Activated CD8-positive, alpha-beta memory T cell treated with anti-CD3 and anti-CD28 coated beads, Interleukin-2, amount 50 U/mL, for 48 hours (primary cell): ENCODE measurements at places on chromosomes 7 and 10.
A peak's percentile ranks its signal among the peaks of the same experiment; 100 is the strongest.

DNA sequence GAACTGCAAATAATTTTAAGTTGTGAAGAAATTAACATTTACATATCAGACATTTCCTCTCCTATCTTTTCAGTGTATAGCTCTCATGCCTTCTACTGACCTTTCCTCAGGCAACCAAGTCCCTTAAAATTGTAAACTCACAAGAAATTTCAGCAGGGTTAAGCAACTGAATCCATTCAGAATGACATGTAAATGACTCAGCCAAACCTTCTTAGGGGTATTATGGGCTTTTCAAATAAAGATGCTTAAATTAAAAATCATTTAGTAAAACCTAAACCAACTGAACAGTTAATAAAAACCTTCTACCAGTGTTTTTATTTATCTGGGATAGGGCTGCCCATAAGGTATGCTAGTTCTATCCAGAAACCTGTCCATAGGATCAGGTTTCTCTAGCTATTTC lies 20.7 kb downstream of the WAPL start:
- DNase-seq, result no peak

- DNase-seq, result peak; percentile 79
Observed at GRCh38 chr7:105849122-105849855, 27.1 kb downstream of the ATXN7L1 start.

GRCh38 chr7:99644431-99644830 lies 27.7 kb downstream of the ZSCAN25 start:
- no peak for DNase-seq

DNA sequence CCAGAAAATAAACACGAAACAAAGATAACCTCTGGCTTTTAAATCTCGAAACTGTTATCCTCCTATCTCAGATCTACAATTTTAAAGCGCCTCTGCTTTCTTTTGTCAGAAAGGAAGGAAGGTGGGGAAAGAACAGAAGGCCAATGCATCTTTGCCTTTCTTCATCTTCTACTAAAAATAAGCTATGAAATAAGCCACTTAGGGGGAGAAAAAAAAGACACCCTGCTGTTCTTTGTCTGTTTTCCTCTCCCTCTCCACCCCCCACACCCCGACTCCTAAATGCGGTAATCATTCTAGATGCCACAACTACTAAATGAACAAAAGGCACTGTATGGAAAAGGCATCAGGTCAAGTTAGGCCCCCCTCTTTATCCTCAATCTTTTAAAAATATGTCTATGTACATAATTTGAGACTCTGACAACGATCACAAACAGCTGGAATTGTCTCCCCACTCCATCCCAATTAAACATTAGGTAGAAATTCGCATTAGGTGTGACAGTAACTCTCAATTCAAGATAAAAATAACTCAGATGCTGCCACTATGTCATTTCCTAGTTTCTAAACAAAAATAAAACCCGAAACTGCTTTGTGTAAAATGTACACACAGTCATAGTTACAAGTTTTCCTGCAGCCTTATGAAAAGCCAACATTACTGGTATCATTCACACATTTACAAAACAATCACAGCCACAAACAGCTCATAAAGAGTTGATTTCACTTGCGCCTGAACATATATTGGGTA lies 2.4 kb downstream of the UBE2H start:
- DNase-seq, result no peak
